ENCODE measurements at places on chromosomes 6 and 20.

DNA sequence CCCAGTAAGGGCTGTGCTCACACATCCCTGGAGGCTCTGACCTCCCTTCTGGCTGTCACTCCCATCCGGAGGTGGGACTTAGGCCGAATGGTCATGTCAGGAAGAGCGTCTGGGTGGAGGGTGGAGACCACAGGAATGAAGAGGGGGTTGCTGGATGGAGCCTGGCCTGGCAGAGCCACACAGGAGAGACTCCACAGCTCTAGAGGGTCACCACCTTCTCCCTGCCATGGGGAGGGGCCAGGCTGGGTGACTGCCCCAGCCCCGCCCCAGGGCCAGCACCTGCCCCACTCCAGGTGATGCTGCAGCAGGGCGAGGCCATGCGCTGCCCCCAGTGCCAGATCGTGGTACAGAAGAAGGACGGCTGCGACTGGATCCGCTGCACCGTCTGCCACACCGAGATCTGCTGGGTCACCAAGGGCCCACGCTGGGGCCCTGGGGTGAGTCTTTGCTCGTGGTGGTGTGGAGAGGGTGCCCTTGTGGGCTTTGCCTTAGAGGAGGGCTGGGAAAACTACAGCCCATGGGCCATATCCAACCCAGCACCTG is 20.6 kb downstream of the RBCK1 start:
- DNase-seq: no peak

DNA sequence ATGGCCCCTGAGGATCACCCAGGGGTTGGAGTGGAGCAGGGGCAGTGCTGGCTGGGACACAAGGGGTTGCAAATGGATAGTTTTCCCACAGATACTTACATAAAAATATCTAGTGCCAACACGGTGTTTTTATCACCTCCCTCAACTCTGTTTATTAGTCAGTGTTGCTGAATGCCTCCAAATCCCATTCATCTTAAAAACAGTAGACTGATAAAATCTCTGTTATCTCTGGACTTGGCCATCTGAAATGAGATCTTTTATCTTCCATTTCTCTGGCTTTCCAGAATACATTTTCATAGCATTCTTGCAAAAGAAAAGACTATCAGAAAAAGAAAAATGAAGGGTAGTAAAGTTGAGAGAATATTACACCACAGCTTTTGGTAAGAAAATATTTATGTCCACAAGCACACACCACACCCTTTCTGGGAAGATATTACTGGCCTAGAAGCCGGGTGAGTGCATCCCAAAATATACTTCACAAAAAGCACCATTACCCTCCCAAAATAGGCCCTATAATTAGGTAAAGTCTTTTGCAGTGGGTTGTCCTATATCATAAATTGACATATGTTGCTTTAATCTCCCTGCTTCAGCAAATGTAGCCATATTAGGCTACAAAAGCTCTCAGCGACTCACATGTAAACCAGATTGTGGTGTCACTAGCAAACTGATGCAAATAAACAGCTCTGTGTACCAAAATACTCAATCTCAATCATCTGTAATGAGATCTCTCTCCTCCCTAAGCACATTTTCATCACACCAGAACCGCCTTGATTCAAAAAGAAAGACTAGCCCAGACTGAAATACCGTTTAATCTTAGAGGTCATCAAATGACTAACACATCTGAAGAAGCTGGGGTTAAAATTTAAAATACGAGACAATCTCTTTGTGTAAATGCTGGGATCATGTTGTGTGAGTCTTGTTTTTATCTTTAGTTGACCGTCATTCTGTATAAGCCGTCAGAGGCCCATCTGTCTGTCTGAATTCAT is 96.7 kb downstream of the FYN start:
- no peak for DNase-seq

- DNase-seq: no peak
Observed at GRCh38 chr20:63946986-63947637, 9.1 kb downstream of the UCKL1 start.

DNA sequence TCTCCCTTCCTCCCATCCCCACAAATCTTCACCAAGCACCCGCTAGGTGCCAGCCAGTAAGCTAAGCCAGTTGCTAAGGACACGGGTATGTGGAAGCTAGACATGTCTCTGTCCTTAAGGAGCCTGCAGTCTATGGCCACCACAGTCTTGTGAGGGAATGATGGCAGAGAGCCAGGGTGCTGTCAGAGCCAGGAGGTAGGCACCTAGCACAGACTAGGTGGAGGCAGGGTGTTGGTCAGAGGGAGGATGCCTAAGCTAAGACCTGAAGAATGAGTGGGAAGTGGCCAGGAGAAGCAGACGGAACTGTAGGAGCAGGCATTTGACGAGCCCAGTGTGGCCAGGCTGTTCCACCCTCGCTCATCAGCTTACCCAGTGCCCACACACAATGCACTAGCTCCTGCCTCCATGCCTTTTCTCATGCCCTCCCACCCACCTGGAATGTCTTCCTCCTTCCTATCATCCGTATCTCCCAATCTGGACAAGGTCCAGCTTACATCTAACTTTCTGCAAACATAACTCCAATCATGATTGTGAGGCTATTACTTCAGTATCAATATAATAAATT is 125.6 kb downstream of the FOXC1 start:
- DNase-seq: no peak

- no peak for DNase-seq
Observed at GRCh38 chr20:4435671-4436455, 285.8 kb upstream of the PRND start.

DNA sequence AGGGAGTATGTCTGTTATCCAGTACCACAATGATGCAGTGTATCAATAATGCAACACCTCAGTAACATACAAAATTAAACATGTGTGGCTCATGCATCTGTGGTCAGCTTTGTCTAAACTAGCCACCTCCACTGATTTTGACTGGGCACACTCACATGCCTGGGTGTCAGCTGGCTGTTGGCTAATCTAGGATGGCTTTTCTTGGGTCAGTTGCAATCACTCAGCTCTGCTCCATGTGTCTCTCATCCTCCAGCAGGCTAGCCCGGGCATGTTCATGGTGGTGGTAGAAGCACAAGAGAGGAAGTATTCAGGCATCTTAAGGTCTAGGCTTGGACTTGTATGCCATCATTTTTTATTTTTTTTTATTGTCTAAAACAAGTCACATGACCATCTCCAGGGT is 59.3 kb upstream of the JAG1 start:
- DNase-seq: no peak

DNA sequence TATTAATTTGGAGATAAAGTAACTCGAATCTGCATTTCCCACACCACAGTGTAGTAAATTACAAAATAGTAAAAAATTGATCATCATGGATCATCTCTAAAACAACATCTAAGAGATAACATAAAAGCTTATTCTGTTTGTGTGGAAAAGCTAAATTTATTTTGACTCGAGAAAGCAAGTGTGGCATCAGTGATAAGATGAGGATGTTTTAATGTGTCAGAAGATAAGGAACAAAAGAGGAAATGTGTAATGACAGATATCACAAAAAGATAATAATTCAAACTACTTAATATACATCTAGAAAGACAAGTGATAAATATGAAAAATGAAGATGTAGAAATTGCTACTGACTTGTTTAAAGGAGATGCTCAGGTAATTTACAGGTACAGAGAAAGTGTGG is 74.1 kb downstream of the DNAH8 start:
- no peak for DNase-seq

DNA sequence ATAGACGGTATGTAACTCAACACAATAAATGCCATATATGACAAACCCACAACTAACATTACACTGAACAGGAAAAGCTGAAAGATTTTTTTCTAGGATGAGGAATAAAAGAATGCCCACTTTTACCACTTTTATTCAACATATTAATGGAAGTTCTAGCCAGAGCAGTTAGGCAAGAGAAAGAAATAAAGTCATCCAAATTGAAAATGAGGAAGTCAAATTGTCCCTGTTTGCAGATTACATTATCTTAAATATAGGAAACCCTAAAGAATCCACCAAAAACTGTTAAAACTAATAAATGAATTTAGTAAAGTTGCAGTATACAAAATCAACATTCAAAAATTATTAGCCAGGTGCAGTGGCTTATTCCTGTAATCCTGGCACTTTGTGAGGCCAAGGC is 24.6 kb upstream of the ADGB start:
- no peak for DNase-seq

DNA sequence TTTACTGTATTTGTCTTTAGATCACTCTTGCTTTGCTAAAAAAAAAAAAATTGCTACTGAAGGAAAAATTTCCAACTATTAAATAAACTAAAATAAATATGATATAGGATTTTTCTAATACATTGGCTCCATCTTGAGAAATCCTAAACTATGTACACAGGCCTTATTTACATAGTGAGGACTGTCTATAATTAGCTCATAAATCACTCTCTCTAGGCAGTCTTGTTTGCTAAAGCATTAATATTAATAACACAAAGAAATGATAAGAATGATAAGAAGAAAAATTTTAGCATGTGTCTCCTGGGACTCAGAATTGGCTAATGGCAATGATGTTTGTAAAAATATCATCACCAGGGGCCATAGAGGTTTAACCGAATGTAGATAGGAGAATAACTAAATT is 13.3 kb upstream of the CRYBG1 start:
- DNase-seq: no peak
